HAP-1 (cell line): ENCODE measurements at places on chromosomes 4 and X.

DNA sequence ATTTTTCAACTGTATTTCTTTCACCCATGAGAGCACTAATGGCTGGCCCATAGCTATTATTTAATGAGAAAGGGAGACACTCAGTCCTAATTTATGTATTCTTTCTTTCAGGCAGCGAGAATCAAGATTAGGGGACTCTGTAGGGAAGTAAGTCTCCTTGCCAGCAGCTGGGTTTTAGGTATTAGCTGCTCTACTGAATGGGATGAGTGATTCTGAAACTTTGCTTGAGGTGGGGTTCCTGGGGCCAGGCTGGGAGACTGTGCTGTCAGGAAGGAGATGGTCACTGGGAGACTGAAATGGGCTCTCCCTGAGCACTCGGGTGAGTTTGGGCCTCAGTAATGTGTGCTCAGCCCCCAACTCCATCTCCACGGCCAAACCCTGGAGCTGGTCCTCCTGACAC, 78.7 kb downstream of the LNX1 start:
- no peak for DNase-seq

GRCh38 chr4:54400188-54400587, 171.1 kb downstream of the PDGFRA start:
- DNase-seq = no peak

GRCh38 chrX:44765556-44765955, 78.3 kb upstream of the DUSP21 start:
- no peak for DNase-seq

- no peak for DNase-seq
These were observed 47.4 kb downstream of the HAUS3 start for GRCh38 chr4:2194496-2194895.

DNA sequence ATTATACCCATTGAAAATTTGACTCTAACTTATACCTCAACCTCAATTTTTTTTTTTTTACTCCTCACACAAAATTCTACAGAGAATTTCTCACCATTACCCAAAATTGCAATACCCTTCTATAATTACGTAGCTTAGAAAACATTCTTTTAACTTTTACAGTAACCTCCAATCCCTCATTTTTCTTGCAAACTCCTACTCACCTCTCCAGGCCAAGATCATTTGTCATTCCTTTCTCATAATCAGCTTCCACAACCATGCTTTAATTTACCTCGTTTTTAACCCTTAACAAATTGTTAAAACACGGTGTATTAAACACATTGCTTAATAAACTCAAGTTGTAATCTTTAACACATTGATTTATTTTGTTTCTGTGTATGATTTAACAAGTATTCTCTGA, 289.7 kb upstream of the TRAM1L1 start:
- DNase-seq = no peak

DNA sequence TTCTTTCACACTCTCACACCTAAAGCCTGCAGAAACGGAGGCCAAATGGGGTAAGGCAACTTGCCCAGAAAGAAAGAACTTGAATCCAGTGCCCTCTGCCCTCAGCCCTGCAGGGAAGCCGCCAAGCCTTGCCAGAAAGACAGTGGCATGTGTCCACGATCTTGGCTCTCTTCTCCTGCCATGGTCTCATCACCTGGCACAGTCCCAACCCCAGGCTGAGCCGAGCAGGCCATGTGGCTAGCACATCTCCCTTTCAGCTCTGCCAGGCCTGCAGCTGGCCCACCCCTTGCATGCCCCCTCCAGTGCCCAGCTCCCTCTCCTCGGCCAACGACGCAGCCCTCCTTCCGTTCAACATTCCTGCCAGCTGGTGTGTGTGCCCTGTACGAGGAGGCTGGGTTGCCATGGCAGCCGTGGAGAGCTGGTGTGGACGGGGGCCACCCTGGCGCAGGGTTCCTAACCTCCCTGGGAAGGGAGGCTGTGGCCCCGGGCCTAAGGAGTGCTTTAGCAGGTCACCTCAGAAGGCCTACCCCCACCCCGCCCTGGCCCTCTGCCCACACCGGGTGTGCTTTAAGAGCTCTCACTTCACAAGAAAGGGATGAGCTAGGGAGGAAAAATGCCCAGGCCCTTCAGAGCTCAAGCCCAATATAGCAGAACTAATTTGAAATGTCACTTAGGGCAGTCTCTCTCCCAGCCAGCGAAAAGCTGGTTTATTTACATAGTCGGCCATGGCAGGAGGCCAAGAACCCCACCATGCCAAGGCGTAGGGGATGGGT, 73.0 kb upstream of the PJA1 start:
- no peak for DNase-seq

DNA sequence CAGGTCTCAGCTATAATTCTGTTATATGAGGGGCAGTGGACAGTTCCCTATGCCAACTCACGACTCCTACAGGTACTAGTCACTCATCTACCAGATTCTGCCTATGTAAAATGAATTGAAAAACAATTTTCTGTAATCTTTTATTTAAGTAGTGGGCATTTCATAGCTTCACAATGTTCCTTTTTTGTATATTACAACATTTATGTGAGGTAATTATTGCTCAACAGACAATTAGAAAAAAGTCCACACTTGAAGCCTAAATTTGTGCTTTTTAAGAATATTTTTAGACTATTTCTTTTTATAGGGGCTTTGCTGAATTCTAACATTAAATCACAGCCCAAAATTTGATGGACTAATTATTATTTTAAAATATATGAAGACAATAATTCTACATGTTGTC, 20.4 kb downstream of the EREG start:
- DNase-seq = no peak

- no peak for DNase-seq
These were observed 19.2 kb downstream of the OTC start for GRCh38 chrX:38371641-38372040.

DNA sequence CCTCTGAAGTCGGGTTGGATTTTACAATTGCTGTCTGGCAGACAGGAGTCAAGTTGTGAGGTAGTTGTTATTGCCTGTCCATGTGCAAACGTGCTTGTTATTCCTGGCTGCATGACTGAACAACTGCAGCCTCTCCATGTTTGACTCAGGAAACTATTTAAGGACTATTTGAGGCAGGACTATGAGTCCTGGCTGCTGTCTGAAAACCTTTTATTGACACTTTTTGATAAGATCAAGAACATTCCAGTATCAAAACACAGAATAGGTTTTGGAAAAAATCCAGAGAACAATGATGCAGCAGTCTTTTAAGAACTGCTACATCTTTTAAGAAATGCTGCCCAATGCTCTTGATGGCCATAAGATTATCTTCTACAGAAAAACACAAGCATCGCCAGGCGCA, 10.0 kb upstream of the SPRY1 start:
- no peak for DNase-seq

DNA sequence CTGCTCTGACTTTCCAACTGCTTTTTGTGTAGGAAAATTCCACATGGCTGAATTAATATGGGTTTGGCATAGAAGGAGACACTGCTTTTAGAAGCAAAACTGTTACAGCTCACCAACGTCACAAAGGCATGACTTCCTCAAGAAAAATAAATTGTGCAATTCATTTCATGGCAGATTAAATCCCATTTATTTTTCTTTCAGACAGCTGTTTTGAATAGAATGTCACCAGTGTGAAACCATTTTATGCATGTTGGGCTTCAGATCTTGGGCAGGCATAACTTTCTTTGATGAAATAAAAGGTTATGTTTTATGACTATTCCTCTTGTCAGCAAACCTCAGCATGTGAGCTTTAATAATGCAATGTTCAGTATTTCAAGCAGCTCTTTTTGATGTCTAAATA, 542.8 kb downstream of the GALNTL6 start:
- no peak for DNase-seq

DNA sequence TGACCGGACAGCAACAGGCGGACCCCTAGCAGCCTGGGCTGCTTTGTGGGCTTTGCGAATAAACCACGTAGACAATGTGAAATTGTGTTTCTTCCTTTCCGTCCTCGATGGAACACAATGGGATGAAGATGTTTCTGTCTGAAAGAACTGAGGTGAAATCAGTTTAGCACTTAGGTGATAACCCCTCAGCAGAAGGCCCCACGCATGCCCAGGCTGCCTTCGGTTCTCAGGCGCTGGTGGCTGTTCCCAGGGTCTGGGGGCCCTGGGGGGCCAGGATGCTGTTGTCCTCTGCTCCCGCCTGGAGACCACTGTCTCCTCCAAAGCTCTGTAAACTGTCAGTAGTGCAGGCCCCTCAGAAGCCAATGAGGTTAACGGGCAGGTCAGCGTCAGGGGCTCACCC, 73.9 kb upstream of the HGFAC start:
- no peak for DNase-seq

- no peak for DNase-seq
These were observed 28.1 kb upstream of the SPON2 start for GRCh38 chr4:1200425-1201035.

DNA sequence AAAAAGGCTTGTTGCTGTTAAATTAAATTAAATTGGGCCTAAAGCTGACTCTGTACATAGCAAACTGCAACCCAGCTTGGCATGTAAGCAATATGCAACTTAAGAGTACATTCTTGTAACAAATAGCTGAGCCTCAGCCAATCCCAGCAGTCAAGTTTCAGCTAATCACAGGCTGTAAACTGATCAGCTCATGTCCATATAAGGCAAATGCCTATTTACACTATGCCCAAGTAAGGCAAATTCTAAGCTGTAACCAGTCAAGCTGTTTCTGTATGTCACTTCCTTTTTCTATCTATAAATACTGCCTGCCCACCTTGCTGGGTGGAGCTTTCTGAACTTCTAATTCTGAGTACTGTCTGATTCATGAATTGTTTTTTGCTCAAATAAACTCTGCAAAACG, 429.1 kb upstream of the FTHL17 start:
- DNase-seq = no peak

DNA sequence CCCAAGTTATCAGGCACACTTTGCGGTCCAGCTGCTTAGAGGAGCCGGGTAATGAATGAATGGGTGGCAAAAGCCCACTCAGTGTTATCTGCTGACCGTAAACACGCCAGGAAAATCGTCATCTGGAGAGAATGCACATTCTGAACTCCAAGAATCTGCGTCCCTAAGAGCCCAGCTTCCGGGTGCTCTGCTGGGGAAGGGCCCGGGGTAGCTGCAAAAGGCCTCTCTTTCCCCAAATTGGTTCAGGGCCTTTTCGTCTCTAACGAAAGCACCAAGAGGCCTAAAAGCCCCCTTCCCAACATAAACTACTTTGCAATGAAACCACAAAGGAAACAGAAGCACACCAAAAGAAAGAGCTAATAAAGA, 1.6 kb upstream of the SFRP2 start:
- no peak for DNase-seq

DNA sequence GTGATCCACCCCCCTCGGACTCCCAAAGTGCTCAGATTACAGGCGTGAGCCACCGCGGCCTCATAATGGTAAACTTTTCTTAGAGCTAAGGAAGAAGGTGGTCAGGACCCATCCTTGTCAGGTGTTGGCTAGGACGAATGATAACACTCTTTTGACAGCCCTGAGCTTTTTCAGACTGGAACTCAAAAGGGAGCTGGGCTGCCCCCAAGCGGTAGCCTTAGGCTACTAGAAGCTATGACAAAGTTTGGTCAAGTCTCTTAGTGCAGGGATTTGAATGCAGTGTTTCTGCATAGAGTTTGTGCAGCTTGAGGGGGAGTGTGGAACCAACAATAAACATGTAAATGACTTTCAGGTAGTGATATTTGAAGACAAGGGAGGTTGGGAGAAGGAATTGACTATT, 11.8 kb upstream of the HSD17B10 start:
- peak; percentile 77 for DNase-seq

GRCh38 chr4:117042962-117043361, 42.4 kb downstream of the TRAM1L1 start:
- no peak for DNase-seq

DNA sequence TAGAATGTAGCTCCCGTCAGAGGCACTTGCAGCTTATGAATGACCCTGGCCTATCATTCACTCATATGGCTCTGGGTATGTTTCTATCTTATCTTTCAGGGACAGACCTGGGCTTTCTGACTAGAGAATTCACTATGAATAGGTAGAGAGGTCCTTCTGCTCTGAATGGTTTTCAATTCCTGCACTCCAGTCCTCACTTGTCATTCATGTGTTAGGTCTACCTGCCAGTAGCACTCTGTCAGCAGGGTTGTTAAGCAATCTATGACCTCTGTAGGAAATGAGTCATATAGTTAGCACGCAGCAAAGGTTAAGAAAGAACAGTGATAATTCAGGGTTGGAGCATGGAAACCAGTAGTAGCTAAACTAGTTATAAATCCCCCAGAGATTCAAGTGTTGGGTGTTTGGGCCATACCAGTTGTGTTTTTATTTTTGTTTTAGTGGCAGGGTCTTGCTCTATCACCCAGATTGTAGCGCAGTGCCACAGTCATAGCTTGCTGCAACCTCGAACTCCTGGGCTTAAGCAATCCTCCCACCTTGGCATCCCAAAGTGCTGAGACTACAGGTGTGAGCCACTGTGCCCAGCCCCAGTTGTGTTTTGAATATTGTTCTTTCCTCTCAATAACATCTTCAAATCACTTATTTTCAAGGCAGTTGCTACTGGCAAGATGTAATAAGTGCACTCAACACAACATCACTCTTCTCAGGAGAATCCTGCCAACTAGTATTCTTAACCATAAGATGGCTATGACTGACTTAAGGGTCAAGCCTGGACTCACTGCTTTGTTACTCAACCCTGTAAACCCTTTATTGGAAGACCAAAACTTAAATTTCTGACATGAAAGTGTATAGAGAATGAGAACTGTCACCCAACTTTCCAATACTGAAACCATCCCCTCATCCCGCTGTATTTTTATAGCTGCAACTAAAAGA, 25.1 kb downstream of the ARL13A start:
- no peak for DNase-seq

GRCh38 chr4:46684041-46684440, 225.0 kb downstream of the COX7B2 start:
- DNase-seq = no peak
